ENCODE measurements at places on chromosomes 12 and 14.

DNA sequence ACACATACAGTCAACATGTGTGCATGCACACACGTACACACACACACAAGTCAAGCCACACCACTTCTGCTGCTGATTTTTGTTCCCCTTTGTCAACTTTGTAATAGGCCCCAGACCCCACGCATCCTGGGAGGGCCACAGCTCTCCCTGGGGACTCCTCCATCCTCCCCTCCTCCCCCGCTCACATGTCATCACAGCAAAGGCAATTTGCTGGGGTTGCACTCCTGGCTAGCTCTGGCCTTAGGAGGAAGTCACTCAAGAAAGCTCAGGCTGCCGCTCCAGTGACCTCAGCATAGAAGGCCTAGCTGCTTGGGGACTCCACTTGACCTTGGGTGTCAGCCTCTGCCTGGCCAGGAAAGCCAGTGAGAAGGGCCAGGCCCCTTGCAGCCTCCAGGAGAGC, 27.2 kb downstream of the NGB start:
- DNase-seq = no peak

- DNase-seq = no peak
These were observed 3.0 kb downstream of the SETD1B start for GRCh38 chr12:121806546-121807423.

GRCh38 chr12:130070126-130070611, 92.1 kb upstream of the FZD10 start:
- no peak for DNase-seq

GRCh38 chr12:59632408-59632807, 36.6 kb downstream of the SLC16A7 start:
- no peak for DNase-seq

GRCh38 chr12:106906715-106907114, 49.0 kb upstream of the TMEM263 start:
- no peak for DNase-seq

DNA sequence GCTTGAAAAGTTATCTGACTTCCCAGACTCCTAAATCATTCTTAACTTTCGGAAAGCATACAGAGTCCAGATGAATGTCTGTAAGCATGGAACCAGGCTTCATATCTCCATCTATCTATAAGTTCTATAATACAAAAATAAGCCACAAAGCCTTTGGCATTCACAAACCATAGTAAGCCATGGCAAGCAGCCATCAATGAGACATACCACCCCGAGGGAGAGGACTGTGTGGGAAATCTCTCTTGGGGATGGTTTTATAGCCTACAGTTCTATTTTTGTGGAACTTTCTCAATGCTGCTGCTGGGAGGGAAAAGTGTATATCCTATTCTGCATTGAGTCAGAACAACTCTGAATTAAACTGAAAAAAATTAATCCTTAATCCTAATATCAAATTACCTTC, 20.4 kb downstream of the EGLN3 start:
- DNase-seq = no peak

- no peak for DNase-seq
These were observed 121.9 kb downstream of the DNAI7 start for GRCh38 chr12:25072906-25073650.

Data from NCI-H1436 (cell line).